LHCN-M2 (cell line): ENCODE measurements at places on chromosomes 7 and 10. TPM values are rescaled to one million over a fixed set of nuclear protein-coding genes. Genes with fewer than 3 reads are reported as not detected.

- DNase-seq: no peak
These were observed 64.7 kb downstream of the ADCY1 start for GRCh38 chr7:45638916-45639315.

GRCh38 chr10:68153473-68154210, 44.4 kb downstream of the MYPN start:
- DNase-seq: peak; percentile 100

GRCh38 chr10:35898716-35899440, 256.8 kb upstream of the FZD8 start:
- DNase-seq: no peak

DNA sequence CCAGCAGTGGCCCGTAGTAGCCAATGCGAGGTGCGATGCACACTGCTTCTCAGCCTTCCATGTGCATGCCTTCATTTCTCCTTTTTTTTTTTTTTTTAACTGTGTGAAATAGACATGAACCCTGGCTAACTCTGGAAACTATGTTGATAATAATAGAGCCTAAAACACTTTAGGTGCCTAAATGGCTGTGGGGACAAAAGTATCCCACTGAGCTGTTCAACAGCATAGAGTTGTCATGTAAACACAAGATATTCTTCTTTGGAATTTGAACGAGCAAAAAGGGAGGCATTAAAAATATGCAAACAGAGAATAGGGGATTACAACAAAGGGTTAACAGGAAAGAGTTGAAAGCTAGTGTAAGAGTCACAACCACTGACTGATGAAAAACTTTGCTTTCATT, 162.1 kb upstream of the NOBOX start:
- DNase-seq: no peak

The PIP gene
- total RNA-seq: 0.69 TPM in 1 of 2 replicates, not detected in the other

The HHEX gene
- total RNA-seq: 0.06 TPM in 1 of 2 replicates, not detected in the other
